ENCODE measurements at places on chromosomes 11 and 22. TPM values are rescaled to one million over a fixed set of nuclear protein-coding genes. Genes with fewer than 3 reads are reported as not detected.

The NLRP10 gene
- polyA plus RNA-seq: not detected

DNA sequence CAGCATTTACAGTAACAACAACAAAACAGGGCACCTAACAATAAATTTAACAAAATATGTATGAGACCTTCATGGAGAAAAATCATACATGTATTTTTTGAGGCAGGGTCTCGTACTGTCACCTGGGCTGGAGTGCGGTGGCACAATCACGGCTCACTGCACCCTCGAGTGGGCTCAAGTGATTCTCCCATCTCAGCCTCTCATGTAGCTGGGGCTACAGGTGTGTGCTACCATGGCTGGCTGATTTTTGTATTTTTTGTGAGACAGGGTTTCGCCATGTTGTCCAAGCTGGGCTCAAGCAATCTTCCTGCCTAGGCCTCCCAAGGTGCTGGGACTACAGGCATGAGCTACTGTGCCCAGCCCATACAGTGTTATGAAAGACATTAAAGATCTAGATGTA, 278.1 kb downstream of the SWAP70 start:
- no peaks in the 10 kb centered on the region for H3K4me1 ChIP-seq
- DNase-seq: no peak
- H3K36me3 ChIP-seq: no peaks in the 10 kb centered on the region
- H3K4me3 ChIP-seq: no peak overlapping the region
- H3K27ac ChIP-seq: no peak overlapping the region
- no peaks in the 10 kb centered on the region for H3K27me3 ChIP-seq

GRCh38 chr11:39367534-39367933, 2091.9 kb downstream of the LRRC4C start:
- no peaks in the 10 kb centered on the region for H3K27me3 ChIP-seq
- H3K36me3 ChIP-seq: no peaks in the 10 kb centered on the region
- peaks cover 28% of the 10 kb centered on the region for H3K4me1 ChIP-seq

The SDF2L1 gene
- polyA plus RNA-seq: 99.1 TPM

Data from CD4-positive, alpha-beta memory T cell (primary cell).